ENCODE measurements at places on chromosomes 4 and X.
A peak's percentile ranks its signal among the peaks of the same experiment; 100 is the strongest.

- DNase-seq: peak; percentile 21
Measured at GRCh38 chrX:119981286-119982070, 37.9 kb upstream of the NKAP start.

GRCh38 chr4:17494258-17495190 lies 17.4 kb downstream of the QDPR start:
- peak; percentile 77 for DNase-seq

GRCh38 chr4:41874398-41874797 lies 60.8 kb upstream of the TMEM33 start:
- peak; percentile 31 for DNase-seq

DNA sequence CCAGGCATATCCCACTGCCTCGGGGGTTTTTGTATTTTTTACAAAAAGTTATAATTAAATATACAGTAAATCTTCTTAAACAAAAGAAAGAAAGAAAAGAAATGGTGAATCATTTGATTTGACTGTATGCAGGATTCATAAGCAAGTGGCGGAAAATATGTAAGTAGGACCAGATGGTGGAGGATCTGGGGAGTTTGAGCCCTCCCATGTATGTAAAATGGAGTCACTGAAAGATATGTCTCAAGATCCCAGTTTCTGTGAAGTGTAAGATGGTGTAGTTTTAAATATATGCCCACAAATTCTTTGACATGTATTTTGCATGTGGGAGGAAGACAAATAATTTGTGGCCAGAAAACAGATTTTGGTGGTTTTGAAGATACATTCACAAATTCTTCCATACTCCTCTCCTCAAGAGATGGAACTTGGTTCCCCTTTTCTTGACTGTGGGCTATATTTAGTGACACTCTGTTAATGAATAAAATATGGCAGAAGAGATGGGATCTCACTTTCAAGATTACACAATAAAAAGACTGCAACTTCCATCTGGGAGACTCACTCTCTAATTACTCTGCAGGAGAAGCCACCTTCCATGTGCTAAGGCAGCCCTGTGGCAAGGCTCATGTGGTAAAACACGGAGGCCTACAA lies 133.6 kb upstream of the S100G start:
- DNase-seq: no peak

GRCh38 chr4:91681544-91681943 lies 622.2 kb upstream of the GRID2 start:
- DNase-seq: no peak

GRCh38 chr4:94590493-94590892 lies 138.8 kb downstream of the PDLIM5 start:
- DNase-seq: no peak

DNA sequence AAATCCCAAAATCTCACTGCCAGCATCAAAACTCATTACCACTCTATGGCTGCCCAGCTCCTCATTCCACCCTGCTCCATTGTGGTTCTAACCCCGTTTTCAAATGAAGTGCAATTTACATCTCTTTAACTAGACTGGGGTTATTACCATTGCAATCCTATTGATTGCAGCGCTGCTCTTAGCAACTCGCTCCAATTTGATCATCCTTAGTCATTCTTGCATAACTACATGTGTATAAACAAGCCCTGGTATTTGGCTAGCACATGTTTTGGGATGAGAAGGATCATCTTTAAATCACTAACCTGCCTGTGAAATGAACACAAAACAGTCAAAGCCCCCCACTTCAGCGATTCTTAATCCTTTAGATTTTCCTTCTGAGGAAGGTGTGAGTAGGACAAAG lies 340.1 kb upstream of the PPARGC1A start:
- no peak for DNase-seq

DNA sequence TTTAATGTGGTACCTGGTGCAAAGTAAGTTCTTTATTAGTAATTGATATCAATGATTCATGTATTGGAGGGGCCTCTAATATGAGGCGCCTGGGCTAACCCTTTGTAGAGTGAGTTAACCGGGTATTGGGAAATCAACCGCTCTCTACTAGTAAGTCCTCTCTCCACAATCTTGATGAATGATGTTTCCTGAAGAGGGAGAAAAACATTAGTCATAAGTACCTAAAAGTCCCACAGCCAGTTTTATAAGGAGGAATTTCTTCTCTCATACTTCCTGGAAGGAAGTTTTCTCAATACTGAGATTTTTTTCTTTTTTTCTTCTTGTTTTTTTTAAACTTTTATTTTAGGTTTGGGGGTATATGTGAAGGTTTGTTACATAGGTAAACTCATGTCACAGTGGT lies 62.3 kb downstream of the AGTR2 start:
- DNase-seq: no peak

DNA sequence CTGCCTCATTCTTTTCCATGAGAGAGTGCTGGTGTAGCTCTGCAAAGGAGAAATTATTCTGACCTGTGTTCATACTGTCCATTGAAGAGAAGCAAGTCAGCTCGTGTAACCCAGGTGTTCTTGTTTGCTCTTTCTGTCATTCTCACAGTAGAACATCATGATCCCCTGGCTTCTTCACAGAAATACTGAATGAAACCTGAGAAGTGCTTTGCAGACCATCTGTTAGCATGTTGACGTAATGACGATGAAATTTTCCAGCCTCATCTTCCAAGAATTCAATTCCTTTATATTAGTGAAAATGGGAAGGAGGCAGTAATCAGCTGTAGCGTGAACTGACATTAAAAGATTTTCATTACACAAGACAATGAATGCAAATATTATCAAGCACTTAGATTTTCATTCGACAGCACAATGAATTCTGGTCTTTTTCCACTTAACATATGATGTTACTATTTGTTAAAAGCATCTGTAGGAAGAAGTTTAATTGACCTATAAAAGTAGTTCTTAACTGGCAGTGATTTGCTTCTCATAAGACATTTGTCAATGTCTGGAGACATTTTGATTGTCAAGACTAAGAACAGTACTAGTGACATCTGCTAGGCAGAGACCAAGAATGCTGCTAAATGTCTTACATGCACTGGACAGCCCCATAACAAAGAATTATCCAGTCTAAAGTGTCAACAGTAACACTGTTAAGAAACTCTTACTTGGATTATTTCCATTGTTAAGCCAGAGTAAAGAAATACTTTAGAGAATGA lies 246.3 kb downstream of the BANK1 start:
- DNase-seq: no peak

GRCh38 chrX:72572248-72573157 lies at the start of gene HDAC8:
Gene HDAC8 (minus strand): TSS chrX:72572843. CDS start chrX:72572761, 82 bp downstream.
- peak; percentile 74 for DNase-seq

DNA sequence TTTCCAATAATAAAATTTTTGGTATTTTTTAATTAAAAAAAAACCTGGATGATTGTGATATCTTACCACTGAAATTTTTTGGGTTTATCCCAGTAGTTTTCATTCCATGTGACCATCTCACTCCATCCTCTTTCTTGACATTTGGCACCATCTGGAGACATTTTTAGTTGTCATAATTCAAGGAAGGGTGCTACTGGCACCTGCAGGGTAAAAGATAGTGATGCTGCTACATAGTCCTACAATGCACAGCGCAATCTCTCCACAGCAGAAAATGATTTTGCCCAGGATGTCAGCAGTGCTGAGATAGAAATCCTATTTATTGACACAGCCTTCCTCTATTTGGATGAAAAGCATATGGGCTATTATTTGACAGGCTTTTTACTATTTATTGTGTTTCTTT lies 79.3 kb downstream of the RBPJ start:
- DNase-seq: no peak

GRCh38 chrX:153455571-153455970 lies 9.7 kb upstream of the TREX2 start:
- peak; percentile 33 for DNase-seq

- no peak for DNase-seq
Measured at GRCh38 chrX:74292808-74293123, 11.2 kb upstream of the ZCCHC13 start.

DNA sequence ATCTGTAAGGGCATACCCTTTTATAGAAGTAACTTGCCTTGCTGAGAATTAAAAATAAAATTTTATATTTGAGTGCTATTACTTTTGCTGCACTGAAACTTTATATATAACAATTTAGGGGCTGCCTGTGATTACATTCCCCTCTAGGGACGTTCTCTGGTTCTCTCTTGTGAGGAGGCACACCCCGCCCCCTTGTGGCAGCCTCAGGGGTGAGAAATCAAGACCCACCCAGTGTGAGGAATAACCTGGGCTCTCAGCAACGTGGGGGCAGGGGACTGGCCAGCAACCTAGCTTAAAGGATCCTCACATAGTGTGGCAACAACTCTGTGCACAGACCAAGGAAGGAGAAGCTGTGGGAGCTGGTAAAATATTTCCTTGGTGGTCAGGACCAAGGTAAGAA lies 43.7 kb downstream of the MAGEA9 start:
- peak; percentile 54 for DNase-seq

DNA sequence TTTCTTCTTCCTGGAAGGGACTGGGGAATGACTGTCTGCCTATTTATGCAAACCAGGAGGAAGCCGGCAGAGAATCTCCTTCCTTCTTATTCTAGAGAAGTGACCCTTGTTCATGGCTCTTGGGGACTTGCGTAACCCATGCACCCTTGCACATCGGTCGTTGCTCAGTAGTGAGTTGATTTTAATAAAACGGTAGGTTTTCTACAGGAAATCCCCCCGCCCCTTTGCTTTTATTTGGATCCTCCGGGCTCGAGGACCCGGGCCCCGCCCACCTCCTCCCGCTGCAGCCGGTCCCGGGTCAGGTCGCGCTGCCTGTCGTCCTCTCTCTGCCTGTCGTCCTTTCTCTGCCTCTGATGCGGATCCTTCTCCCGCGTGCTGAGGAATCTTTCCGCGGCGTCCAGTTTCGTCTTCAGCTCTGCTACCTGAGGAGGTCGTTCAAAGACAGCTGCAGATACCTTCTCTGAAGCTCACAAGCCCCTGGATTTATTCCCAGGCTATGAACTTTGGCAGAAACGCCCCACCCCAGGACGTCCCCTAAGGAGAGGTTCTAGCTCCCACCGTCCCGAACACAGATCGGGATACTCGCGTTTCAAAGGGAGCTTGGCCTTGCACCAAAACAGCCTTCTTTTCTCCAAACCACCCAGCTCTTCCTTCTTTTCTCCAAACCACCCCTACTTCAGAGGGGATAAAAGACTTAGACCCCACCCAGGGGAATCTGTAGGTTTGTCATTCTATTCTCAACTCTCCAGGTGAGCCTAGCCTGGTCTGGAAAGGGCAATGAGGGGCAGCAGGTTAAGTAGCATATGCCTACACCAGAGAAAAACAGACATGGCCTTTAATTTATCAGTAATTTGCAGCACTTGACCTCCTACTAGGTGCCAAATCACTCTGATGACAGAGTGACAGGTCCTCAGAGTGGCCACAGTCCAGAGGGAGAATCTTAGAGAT lies 7.0 kb downstream of the TNIP3 start:
- peak; percentile 22 for DNase-seq

DNA sequence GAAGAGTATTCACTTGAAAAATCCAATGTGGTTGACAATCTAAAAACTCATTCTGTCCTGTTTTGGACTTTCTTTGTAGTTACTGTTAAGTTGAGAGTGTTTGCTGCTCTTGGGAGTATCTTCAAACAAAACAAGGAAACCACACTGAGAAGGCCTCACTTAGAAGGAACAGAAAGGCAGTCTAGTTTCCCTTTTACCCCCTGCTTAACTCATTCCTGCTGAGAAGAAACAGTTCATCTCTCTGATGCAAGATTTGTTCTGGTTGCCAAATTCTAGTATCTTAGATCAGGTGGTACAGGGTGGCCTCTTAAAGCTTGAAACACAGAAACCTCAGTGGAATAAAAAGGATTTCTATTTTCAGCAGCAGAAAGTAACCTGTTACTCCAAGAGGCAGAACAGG lies 41.4 kb downstream of the GUCY2F start:
- DNase-seq: no peak

GRCh38 chrX:97527725-97528124 lies 644.0 kb downstream of the RPA4 start:
- DNase-seq: no peak

DNA sequence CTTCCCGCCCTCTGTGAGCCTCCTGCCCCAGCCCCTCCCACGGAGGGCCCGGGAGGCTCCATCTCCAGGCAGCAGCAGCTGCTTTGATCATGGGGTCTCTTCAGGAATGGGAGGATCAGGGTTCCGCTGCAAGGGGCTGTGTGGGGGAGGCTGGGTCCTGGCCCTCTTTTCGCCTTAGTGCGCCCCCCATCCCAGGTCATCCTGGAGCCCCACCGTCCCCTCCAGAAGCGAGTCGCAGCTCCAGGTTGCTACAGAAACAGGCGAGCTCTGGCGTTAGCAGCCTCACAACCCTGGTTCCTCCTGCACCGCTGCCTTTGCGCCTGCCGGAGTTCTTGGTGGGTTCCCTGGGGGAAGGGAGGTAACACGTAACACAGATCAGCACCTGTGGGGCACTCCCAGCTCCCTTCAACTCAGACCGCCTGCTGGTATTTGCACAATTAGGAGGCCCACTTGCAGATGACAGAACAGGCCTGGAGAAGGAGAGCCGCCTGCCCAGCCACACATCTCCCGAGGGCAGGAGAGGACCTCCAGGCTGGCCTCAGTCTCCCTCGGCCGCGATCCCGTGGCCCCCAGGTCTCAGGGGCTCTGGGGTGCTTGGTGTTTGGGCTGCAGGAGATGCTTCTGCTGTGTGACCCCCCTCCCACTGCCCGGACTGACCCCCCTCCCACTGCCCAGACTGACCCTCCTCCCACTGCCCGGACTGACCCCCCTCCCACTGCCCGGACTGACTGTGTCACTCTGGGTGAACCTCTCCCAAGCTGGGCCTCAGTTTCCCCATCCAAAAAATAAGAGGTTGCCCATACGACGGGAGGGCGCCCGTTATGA lies 64.2 kb upstream of the ADRA2C start:
- DNase-seq: peak; percentile 9

DNA sequence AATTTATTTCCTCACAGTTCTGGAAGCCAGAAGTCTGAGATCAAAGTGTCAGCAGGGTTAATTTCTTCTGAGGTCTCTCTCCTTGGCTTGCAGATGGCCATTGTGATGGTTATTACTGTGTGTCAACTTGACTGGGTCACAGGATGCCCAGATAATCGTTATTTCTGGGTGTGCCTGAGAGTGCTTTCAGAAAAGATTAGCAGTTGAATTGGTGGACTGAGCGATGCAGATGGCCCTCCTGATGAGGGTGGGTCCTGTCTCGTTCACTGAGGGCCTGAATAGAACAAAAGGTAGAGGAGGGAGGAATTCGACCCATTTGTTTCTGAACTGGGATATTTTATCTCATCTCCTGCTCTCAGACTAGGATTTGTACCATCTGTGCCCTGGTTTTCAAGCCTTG lies 15.7 kb downstream of the SMIM43 start:
- DNase-seq: no peak

DNA sequence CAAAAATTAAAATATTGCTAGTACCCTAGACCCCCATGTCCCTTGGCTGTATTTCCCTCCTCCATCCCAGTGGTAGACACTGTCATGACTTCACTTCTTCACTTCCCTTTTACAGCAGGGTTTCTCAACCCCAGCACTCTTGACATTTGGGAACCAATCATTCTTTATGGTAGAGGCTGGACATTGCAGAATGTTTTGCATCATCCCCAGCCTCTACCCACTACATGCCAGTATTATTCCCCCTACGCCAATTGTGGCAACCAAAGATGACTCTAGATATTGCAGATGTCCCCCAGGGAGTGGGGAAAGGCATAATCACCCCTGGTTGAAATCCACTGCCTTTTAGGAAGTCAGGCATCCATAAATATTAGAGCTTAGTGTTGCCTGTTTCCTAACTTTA lies 138.6 kb downstream of the AMELX start:
- DNase-seq: no peak

All from BE2C (cell line).